Heart right ventricle (tissue), 16 donors: ENCODE measurements at places on chromosomes 2 and 18.

DNA sequence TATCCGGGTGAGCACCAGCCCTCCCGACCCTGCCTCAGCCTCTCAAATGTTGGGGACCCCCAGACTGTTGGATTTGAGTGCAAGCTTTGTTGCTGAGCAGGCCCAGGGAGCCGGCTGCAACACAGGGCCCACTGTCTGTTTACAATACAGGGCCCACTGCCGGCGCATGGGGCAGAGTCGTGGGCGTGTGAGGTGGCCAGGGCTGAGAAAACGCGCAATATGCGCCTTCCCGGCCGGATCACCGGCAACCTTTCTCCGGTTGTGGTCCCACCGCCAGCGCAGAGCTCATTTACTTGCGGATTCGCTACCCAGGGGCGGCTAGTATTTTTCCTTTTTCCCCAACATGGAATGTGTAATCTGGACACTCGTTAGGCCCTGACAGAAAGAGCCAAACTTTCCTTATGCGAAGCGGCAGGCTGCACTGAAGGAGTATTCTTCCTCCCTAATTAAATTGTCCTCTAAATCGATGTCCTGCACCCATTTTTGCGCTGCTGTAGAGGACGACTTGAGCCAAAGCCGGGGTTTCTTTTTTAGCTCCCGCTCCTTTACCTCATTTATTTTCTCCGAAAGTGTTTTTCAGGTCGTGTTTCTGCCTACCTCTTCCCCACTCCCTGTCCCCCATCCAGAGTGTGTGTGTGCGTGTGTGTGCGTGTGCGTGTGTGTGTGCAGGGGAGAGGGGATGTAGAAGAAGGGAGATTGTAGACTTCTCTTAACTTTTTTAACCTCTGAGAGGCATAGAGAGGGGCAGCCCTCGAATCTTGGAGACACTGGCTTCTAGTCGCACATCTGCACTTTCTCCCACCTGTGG, 2.7 kb downstream of the OTX1 start:
- no peak for DNase-seq

- no peak for DNase-seq
These were observed 37.2 kb downstream of the TSHZ1 start for GRCh38 chr18:75247611-75248421.

DNA sequence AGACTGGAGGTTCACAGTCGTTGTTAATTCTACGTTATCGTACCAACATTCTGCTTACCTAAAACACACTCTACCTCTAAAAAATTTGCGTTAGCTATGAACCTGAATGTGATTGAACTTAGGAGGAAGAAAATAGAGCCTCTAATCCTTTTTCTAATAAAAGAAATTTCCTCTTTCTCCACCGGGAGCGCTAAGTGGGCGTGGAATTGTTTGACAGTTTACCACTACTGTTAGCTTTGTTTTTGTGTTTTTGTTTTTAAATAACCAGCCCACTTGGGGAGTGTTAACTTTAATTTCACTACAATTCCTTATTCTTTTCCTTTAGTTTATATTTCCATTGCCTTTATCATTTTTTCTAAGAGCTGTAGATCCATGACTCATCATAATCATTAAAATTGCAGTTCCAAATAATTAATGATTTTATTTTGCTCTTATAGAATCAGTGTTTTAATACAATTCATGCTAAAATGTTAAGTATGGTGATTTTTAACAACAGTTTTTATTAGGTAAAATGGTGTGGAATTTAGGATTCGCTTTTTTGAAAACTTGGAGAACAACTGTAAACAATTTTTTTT, 55.0 kb upstream of the ITM2C start:
- DNase-seq: no peak

GRCh38 chr2:237858294-237859081, 935 bp upstream of the RAMP1 start:
- peak; percentile 47 for DNase-seq

GRCh38 chr2:217655651-217656050, 347.1 kb downstream of the TNS1 start:
- no peak for DNase-seq
